Mammary epithelial cell (primary cell): ENCODE measurements at places on chromosomes 5 and 9. TPM values are rescaled to one million over a fixed set of nuclear protein-coding genes. Genes with fewer than 3 reads are reported as not detected.

Gene NRG2
- 0.48 and 3.9 TPM in 2 replicates for total RNA-seq

Gene LYRM7
- total RNA-seq: 10.3 TPM

Gene DOCK2
- 0.78 TPM in 1 of 2 replicates, not detected in the other for total RNA-seq

Gene GNE
- 8.7 and 9.7 TPM in 2 replicates for total RNA-seq

Gene HMCN2
- total RNA-seq: 0.08 and 0.14 TPM in 2 replicates

Gene PCDHB6
- total RNA-seq: 0.33 TPM

Gene CAPSL
- not detected in 2 replicates for total RNA-seq

Gene FGF10
- not detected in 2 replicates for total RNA-seq

Gene KLF4
- total RNA-seq: 52.5 and 66.4 TPM in 2 replicates

Gene PCDHGB5
- 14.2 TPM for total RNA-seq
